ENCODE measurements at places on chromosomes 5 and 9.

DNA sequence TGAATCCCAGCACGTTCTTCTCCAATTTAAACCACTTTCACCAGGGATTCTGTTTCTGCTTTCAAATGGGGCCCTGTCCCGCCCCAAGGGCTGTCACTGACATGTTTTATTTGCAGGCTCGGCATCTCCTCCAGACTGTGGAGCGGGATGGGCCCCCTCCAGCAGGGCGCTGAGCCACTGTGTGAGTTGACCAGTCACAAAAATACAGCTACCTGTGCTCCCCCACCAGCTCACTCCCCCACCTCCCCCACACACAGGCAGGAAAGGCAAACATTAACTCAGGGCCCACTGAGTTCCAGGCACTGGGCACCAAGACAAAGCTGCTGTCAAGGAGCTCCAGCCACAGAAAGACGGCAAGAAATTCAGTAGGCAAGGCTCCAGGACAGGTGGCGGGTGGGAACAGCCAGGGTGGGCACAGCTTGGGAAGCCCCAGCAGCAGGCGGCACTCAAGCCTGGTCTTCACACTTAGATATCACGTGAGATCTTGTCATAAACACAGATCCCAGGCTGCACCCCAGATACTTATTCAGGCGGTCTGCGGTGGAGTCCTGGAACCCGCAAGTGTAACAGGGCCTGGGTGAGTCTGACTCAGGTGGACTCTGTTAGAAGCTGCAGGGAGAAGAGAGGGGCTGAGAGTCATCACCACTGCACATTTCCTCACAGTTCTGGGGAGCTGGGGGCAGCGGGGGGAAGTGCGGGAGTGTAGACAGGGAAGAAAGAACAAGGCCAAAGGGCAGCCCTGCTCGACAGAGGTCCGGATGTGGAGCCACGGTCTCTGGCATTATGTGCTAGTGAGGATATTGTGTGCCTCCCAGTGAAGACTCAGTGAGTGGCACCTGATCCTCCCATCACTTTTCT, 44.7 kb downstream of the OR2V1 start:
- no peak for DNase-seq

DNA sequence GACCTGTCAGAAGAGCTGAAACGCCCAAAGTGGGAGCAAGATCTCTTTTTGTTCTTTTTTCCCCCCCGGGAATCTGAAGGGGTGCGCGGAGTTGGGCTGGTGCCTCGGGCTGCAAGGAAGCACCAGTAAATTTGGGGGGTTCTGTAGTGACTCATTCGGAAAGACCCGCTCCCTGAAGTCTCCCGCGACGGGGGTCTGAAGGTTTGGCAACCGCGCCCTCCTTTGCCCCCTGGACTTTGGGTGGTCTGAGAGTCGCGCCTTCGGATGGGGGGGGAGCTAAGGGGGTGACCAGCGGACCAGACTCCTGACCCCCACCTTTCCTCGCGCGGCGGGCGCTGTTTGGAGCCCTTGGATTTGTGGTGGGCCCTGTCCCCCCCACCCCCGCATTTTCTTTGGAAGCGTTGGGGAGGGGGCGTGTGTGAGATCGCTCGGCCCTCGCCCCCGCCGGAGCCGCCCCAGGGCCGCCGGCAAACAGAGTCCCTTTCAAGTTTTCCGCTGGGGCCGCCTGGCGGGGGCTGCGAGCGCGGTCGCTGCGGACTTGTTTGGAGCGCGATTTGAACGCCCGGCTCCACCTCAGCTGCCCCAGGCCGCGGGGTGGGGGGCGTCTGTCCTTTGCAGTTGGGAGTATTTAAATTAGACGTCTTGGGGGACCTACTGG, 2.0 kb downstream of the CXXC5 start:
- DNase-seq, result no peak

DNA sequence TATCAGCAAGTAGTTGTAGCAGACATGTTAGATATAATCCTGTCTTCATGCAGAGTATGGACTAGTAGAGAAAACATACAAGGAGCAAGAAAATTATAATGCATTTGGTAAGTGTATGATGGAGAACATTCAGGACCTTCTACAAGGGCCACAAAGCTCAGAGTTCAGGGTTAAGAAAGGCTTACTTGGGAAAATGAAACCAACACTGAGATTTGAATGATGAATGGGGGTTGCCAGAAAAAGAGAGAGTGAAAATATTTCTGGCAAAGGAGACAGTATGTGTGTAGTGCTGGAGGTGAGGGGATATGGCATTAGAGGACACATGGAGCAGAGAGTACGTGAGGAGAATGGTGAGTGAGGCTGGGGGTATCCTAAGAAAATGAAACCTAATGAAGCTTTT, 169.8 kb upstream of the STK32A start:
- no peak for DNase-seq

DNA sequence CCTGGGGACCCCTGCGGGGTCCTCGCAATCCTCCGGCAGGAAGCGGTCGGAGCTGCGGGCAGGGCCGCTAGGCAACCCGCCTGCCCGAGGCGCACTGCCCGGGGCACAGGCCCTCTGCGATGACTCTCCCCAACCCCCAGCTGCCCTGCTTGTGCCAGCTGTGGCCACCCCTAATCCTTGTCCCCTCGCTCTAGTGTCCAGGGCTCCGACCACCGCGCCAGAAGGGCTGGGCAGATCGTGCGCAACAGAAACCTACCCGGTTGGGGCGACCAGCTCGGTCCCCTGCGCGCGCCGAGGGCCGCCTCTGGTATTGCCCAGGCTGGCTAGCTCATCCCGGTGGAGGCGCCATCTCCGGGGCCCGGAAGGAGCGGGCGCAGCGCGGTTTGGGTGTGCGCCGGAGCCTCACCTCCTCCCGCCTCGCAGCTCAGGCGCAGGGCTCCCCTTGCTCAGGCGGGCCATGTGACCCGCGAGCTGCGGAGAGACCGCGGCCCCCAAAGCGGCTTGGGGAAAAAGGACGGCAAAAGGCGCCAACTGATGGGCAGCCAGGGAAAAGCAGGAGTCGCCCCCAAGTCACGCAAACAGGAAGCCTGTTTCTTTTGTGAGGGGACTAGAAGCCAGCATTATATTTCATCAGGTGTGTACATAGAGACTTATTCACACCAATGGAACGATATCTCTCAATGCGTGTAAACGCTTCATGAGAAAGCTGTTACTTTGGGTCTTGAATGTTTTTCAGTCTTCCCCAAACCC, 46.8 kb upstream of the RNF20 start:
- DNase-seq, result no peak

- DNase-seq, result no peak
These were observed 34.4 kb downstream of the DUSP1 start for GRCh38 chr5:172736508-172737135.

DNA sequence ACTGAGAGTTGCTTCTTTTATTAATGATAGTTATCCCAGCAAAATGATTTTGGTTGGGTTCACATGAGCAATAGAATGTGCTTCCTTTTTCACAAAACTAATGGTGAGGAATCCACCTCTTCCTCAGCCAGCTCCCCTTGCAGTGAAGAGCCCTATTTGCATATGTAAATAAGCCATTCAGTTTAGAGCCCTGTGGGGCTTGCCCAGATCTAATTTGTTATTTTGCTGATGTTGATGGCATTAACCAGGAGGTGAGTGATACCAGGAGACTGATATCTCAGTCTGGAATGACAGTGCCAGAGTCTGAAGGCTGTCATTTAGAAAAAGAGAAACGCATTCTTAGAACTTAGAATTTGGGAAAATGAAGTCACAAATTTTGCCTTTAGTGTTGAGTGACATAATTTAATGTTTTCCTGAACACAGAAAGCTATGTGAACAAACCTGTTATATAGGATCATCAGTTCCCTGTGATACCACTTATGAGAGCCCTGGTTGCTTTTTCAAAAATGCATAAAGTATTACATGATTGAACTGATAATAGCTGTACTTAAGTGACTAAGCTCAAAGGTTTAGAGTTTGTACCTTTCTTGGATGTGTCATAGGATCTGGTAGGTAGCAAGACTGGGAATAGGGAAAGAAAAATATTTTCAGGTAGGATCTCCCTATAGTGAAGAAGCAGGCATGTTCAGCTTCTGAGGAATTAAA, 271.6 kb downstream of the MAST4 start:
- DNase-seq, result no peak

All from AG04450 (cell line).